CD4-positive, alpha-beta T cell treated with Interleukin-4 for 4 hours (primary cell): ENCODE measurements at places on chromosomes 12 and 14.

GRCh38 chr14:101080922-101081593 lies 177.5 kb upstream of the RTL1 start:
- no peak for DNase-seq

DNA sequence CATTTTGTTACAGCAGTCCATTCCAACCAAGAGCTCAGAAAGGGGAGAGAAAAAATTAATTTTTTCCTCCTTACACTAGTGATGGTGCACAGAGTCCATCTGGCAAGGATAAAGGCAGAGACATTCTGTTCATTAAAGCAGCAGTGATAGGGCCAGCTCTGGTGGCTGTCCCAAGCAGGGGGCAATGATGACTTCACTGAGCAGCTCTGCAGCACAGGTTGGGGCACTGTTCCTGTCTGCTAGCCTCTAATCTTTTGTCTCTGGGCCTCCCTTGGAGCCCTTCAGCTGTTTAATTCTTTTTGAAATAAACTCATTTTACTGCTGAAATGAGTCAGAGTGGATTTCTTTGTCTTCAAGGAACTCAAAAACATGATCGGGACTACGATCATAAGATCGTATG lies 200.9 kb upstream of the PLXNC1 start:
- no peak for DNase-seq

- DNase-seq, result no peak
These were observed 937.2 kb upstream of the FLRT2 start for GRCh38 chr14:84592770-84593169.

DNA sequence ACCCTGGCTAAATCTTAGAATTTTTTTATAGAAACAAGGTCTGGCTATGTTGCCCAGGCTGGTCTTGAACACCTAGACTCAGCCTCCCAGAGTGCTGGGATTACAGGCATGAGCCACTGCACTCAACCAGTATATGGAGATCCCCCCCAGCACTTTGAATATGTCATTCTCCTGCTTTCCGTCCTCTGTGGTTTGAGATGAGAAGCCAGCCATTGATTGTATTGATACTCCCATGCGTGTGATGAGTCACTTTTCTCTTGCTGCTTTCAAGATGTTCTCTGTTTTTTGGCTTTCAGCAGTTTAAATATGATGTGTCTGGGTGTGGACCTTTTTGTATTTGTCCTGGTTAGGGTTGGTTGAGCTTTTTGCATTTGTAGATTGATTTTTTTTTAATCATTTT lies 75.2 kb upstream of the DNM1L start:
- DNase-seq, result no peak

- DNase-seq, result peak; percentile 61
These were observed 10.7 kb downstream of the CREBL2 start for GRCh38 chr12:12622418-12622817.

- DNase-seq, result no peak
These were observed 710.7 kb upstream of the TBX3 start for GRCh38 chr12:115394496-115395220.

DNA sequence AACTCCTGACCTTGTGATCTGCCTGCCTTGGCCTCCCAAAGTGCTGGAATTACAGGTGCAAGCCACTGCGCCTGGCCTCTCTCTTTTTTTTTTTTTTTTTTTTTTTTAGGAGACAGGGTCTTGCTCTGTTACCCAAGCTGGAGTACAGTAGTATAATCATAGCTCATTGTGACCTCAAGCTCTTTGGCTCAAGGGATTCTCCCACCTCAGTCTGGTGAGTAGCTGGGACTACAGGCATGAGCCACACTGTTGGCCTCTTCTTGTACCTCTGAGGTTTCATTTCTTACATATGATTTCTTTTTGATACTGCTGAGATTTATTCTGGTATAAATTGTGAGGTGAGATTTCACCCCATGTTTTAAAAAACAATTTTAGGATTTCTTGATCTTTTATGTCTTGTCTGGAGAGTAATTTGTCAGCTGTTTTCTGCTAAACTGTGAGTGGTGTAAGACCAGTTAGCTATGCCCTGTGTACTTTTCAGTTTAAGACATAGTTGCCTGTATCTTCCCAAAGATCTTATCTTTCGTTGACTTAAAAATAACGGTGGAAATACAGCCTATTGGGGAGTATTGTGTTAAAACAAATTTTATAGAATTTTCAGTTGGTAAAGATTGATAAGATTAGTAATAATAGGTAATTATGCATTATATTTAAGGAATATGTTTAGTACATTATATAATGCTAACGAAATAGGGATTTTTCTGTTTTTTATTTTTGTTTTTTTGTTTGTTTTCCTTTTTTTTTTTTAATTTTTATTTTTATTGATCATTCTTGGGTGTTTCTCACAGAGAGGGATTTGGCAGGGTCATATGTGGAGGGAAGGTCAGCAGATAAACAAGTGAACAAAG lies 31.7 kb downstream of the WDR20 start:
- no peak for DNase-seq

DNA sequence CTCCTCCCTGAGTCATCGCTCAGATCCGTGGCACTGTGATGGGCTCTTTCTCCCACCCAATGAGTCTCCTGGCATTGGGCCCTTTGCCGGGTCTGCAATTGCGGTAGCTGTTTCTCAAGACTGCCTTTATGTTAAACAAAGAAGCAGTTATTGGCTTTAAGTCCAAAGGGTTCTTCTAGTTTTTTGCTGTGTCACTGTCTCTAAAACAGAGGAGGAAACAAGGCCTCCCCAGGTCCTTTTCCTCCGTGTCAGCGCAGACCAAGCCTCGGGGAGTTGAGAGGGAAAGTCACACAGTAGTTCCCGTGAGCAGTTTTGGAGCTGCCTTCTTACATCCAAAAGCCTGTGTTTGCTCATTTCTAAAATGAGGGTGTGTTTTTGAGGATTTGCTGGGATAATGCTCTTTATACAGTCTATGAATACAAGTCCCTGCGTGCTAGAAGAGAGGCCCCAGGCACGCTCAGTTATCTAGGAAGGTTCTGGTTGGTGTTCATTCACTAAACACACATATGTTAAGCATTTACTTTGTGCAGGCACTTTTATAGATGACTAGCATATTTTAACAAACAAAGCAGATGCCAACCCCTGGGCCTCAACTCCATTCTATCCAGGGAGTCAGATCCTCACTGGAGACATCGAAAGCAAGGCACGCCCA lies 126.0 kb upstream of the PZP start:
- DNase-seq, result no peak

GRCh38 chr12:46209914-46210872 lies 58.6 kb downstream of the SLC38A1 start:
- peak; percentile 83 for DNase-seq

DNA sequence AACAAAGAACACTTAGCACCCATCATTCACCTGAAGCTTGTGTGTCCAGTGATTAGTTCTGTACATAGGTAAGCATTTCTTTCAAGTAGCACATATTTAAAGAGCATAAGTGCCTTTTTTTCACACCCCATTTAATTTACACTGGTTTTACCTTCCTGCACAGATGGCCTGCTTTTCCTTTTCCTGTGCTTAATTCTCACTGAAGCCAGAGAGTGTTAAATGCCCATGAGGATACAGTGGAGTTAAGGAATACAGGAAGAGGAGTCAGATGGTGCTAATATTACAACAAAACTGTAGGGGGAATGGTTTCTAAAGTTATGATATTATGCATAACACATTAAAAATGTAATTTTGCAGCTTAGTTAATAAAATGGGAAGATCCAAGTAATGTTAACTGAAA lies 31.0 kb upstream of the SLC38A1 start:
- DNase-seq, result no peak

DNA sequence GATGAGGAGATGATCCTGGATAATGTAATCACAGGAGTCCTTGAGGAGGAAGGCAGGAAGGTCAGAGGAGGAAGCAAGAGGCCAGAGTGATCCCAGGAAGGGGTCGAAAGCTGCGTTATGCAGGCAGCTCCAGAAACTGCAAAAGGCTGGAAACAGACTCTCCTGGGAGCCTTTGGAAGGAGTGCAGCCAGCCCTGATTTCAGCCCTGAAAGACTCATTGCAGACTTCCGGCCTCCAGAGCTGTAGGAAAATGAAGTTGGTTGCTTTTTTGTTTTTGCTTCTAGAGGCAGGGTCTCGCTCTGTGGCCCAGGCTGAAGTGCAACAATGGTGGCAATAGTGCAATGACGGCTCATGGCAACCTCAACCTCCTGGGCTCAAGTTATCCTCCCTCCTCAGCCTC lies 44.6 kb upstream of the FZD10 start:
- DNase-seq, result no peak

GRCh38 chr14:36478782-36479181 lies 41.2 kb downstream of the NKX2-1 start:
- no peak for DNase-seq

- DNase-seq, result no peak
These were observed 27.4 kb upstream of the PTHLH start for GRCh38 chr12:27999970-28000369.

DNA sequence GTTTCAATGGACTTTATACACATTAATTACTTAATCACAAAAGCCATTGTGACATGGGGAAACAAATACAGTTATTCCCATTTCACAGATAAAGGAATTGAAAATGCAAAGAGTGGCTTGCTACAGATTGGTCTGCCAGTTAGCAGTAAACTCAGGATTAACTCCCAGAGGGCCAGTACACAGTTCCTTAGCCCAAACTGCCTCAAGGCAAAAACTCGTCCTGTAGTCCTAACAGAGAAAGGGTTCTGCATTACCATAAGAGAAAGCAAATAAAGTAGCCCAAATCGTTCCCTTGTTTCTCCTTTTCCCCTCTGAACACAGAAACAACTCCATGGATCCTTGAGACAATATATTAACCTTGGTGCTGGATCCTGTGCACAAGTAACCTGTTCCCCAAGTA lies 274.4 kb downstream of the LRIG3 start:
- no peak for DNase-seq

GRCh38 chr12:75086091-75087038 lies 123.3 kb downstream of the KCNC2 start:
- DNase-seq, result no peak

GRCh38 chr12:6684609-6685008 lies 4.6 kb downstream of the ZNF384 start:
- DNase-seq, result peak; percentile 66

DNA sequence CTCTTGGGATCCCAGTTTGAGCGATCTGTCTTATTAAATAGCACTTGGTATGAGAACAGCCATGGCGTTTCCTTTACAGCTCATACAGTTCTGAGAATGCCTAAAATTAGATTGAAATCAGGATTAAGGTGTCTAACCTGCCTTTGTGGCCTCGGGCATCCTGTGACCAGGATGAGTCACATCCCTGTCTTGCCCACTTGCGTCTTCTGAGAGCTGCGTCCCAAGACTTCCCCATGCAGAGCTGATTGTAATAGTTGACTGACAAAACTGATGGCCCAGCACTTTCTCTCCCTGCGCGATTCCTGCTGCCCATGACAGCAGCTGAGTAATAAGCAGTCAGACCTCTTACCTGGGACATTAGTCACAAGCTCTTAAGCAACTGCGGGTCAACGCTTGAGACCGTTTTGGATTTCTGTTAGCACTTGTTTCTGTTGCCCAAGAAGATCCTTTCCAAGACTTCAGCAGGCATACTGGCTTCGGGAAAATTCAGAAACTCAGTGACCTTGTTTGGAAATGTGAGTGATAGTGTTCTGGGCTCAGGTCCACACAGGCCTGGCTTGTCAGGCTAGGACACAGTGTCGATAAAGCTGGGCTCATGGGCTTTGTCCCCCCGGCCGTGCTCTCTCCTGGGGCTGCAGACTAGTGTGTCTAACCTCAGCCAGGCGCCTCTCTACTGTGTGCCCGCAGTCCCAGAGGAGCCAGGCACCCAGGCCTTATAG lies 169.9 kb upstream of the HIF1A start:
- peak; percentile 85 for DNase-seq

DNA sequence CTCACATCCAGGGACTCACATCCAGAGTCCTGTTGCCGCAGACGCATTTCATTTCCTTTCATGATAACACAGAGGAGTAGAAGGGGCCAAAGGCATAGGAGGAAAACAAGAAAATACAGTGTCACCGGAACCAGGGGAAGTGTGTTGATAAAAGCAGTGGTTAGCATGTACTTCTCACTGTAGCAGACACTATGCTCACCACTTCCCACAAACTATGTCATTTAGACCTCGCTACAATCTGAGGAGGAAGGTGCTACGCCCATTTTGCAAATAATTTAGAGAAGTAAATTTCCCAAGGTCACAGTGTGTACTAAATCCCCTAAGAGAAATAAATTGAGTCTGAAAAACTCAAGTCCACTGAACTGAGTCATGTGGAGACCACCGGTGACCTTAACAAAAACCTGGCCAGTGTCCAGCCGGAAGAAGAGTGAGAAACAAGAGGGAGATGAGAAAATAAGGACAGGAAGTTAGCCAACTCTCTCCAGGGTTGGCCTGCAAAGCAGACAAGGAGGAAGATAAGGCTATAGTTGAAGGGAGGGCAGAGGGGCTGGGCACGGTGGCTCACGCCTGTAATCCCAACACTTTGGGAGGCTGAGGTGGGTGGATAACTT lies 25.8 kb upstream of the TMCC3 start:
- DNase-seq, result peak; percentile 52

- DNase-seq, result no peak
These were observed 463.2 kb upstream of the MGAT4C start for GRCh38 chr12:86719381-86719780.

- DNase-seq, result no peak
These were observed 34.6 kb downstream of the HECTD4 start for GRCh38 chr12:112347581-112347982.

DNA sequence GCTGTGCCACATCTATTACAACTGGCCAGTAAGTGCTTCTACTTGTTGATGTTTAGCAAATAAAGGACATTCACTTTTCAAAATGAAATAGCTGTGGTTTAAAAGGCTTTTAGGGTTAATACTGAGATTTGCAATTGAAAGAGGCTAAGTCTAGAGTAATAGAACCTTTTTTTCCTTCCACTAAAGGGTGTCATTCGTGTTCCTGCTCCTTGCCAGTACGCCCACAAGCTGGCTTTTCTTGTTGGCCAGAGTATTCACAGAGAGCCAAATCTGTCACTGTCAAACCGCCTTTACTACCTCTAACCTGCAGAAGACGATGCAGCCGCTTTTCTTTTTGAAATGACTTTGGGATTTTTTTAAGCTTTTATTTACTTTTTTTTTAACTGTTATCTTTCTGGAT lies 33.6 kb downstream of the PIWIL1 start:
- DNase-seq, result no peak

DNA sequence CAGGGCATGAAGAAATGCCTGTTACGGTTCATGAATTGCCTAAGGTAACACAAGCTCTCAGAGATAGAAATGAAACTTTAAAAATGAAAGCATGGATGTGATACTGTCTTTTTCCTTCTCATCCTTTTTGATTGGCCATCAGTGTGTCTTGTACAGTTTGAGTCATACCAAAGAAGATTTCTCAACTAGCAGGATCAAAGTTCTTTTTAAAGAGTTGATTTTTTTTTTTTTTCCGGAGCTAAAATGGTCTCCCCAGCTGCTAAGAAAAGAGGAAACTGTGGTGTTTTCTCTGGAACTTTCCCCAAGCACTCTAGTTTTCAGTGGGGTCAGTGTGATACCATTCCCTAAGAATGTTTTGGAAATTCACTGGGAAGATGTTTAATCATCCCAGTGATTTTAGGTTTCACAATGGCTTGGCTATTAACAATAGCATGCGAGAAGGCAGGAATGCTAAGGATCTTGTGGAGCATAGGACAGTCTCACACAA lies 105.0 kb downstream of the ETNK1 start:
- DNase-seq, result no peak

- no peak for DNase-seq
These were observed 61.8 kb downstream of the PHLDA1 start for GRCh38 chr12:75969768-75970167.
